ENCODE measurements at places on chromosomes 1 and 21.

GRCh38 chr1:33685256-33685655 lies 178.6 kb upstream of the HMGB4 start:
- no peak for DNase-seq

DNA sequence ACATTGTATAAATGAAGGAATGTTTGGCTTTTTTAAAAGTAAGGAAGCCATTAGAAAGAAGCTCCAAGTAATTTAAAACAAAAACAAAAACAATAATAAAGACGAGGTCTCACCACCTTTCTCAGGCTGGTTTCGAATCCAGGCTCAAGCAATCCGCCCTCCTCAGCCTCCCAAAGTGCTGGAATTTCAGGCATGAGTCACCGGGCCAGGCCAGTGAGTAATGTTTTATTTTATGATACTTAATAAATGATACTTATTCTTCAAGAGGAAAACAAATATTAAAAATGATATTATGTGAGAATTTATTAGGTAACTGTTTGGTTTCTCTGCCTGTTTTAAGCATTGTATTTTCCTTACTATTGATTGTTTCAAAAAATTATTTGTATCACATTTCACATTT lies 201.4 kb upstream of the BRINP3 start:
- DNase-seq: no peak

GRCh38 chr21:43779660-43780059 lies 3.6 kb upstream of the CSTB start:
- DNase-seq: no peak

- DNase-seq: no peak
Observed at GRCh38 chr1:216832192-216832591, 109.0 kb upstream of the ESRRG start.

- DNase-seq: no peak
Observed at GRCh38 chr21:36640174-36640720, 58.7 kb upstream of the SIM2 start.

DNA sequence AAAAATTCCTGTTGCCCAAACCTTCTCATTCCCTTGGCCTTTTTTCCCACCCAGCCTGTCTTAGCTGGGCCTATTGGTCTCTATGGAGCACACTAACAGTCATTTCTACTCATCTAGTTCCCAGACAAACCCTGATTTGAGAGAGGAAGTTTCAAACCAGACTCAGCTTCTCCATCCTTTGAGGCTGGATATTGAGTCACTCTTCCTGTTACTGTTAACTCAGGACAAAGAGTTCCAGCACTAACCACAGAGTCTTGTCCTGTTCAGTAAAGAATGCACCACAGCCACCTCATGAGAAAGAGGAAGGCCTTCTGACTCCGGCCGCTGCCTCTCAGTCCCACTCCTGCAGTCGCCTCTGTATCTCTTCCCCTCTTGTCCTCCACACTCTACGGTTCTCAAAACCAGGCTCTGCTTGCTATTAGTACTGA lies 137.8 kb downstream of the PTPRC start:
- DNase-seq: no peak

Data from stimulated activated CD8-positive, alpha-beta memory T cell treated with anti-CD3 and anti-CD28 coated beads, Interleukin-12 subunit alpha, Interleukin-12 subunit beta, amount 100 ng/mL, for 4 hours (primary cell).